SK-N-SH treated with all-trans-retinoic acid at 6 μM for 48 hours (cell line): ENCODE measurements at places on chromosomes 1 and 21.

- ATAC-seq = no peak
These were observed 1.5 kb upstream of the RALGPS2 start for GRCh38 chr1:178723546-178723945.

DNA sequence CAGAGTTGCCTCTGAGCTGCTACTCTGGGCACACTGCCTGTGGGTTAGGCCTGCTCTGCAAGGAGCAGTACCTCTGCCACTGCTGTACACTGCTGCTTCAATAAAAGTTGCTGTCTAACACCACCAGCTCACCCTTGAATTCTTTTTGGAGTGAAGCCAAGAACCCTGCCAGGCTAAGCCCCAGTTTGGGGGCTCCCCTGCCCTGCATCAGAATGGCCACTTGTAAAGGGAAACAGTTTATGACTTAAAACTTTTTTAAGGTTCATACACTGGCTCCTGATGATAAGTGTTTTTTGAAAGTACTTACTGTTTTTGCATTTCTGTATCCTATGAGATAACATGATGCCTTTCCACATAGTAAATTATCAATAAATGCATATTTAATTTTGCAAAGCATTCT, 310.0 kb downstream of the LMO4 start:
- ATAC-seq = no peak

DNA sequence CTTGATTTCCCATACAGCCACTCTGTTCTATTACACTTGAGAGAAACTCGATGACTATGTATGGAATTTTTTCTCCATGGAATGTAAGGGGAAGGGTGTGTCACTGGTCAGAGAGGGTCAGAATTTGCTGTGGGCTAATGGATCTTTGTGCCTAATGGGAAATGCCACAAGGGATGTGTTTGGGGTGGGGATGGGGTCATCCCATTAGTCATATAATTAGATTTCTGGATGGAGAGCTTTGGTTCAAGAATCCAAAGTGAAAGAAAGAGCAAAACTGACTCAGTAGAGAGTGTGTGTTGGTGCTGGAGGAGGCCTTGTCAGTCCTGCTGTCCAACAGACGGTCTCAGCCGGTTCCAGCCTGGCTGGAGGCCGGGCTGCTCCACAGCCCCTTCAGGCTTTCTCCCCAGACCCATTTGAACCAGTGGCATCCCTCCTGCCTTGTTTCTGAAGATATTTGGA, 86.4 kb downstream of the LAMC2 start:
- peak; percentile 73 for ATAC-seq

DNA sequence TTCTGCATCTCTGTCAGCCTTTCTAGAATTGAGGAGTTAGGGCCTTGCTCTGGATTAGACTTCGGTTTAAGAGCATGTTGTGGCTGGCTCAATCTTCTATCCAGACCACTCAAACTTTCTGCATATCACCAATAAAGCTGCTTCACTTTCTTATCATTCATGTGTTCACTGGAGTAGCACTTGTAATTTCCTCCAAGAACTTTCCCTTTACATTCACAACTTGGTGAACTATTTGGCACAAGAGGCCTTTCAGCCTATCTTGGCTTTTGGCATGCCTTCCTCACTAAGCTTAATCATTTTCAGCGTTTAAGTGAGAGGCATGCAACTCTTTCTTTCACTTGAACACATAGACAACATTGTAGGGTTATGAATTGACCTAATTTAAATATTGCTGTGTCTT, 3.6 kb upstream of the HORMAD1 start:
- ATAC-seq = no peak

- no peak; the same call in 2 of the 3 replicates for ATAC-seq
These were observed 71.9 kb downstream of the OBSCN start for GRCh38 chr1:228279722-228280105.

- no peak for ATAC-seq
These were observed 37.3 kb downstream of the IFNAR1 start for GRCh38 chr21:33362044-33362555.

GRCh38 chr1:161299347-161299746, 10.4 kb downstream of the MPZ start:
- no peak for ATAC-seq

GRCh38 chr21:35326677-35327076, 277.6 kb upstream of the RUNX1 start:
- ATAC-seq = no peak

DNA sequence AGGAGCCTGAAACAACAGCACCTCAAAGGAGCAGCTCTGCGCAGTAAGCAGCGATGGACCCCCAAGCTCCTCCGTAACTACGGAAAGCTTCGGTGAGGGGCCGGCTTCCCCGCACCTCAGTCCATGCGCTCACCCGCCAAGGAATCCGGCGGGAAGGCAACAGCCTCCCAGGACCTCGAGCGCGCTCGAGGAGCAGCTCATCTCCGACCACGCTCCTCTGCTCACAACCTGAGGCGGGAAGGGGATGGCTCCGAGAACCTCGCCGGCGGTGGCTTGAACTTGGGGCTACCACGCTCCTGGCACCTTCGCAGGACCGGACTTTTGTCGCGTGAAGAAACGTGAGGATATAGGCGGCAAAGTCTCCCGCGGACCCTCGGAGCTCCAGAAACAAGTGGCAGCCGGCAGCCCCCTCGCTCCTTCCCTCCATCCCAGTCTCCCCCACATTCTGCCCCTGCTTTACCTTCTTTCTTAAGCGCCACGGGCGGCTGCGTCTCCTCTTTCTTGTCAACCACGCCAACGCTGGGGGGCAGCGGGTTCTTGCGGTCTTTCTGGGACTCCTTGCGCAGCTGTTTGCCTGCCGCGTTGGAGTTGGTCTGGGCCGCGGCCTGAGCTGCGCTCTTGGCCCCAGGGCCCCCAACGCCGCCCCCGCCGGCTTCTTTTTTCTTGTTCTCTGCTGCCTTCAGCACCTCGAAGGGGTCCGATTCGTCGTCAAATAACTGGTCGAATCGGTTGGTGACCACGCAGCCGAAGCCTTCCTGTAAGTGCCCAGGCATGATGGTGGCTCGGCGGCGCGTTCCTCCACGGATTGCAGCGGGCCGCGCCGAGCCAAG, 459 bp downstream of the SERBP1 start:
- peak; percentile 7 for ATAC-seq

- peak; percentile 100 for ATAC-seq
These were observed 120.0 kb downstream of the SETD4 start for GRCh38 chr21:35940074-35940927.

- ATAC-seq = no peak
These were observed 9.6 kb upstream of the PEAR1 start for GRCh38 chr1:156883919-156884318.

GRCh38 chr1:23497777-23498439, 13.9 kb upstream of the ASAP3 start:
- no peak for ATAC-seq

DNA sequence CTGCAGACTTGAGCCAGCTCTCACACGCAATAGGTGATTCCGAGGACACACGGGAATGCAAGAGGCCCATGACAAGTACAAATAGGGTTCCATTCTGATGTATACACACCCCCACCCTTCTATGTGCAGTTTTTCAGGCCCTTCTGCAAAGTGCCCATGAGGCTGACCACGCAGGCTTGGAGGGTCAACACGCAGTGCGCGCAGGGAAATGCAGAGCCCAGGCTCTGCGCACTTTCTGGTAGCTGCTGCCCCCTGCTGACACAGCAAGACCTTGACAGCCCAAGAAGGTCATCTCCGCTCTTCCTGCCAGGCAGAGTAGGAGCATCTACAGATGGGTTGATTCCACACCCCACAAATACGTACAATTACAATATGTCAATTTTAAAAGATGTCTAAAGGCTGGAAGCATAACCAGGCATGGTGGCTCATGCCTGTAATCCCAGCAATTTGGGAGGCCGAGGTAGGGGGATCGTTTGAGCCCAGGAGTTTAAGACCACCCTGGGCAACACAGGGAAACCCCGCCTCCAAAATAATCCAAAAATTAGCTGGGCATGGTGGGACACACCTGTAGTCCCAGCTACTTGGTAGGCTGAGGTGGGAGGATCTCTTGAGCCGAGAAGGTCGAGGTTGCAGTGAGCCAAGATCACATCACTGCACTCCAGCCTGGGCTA, 18.5 kb downstream of the SH3BP5L start:
- ATAC-seq = peak; percentile 88

- peak; percentile 83 for ATAC-seq
These were observed 21.4 kb downstream of the STUM start for GRCh38 chr1:226569879-226570547.

DNA sequence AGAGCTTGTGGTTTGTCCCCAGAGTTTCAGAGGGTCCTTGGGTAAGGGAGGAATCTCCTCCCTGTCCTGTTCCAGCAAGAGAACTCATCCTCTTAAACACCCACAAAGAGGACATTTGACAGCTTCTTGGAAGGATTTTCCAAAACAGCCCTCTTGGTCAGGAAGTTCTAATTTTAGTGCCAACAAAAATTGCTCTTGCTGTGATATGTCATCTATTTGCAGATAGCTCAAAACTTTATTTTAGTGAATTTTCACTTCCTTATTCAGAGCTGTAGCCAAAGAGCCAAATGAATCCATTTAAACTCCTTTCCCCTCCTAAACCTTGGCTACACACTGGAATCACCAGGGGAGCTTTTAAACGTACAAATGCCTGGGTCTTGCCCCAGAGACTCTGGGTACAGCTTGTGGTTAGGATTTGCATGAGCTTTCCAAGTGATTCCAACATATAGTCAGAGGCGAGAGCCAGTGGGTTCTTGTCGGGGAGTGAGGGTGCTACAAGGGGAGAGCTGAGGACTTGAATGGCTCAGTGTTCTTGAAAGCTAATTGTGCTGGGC, 11.8 kb upstream of the RASSF5 start:
- ATAC-seq = peak; percentile 41

- no peak for ATAC-seq
These were observed 35.1 kb downstream of the RABGAP1L start for GRCh38 chr1:174194461-174194860.

- peak; percentile 69 for ATAC-seq
These were observed 1.1 kb downstream of the LUZP1 start for GRCh38 chr1:23167353-23168078.

DNA sequence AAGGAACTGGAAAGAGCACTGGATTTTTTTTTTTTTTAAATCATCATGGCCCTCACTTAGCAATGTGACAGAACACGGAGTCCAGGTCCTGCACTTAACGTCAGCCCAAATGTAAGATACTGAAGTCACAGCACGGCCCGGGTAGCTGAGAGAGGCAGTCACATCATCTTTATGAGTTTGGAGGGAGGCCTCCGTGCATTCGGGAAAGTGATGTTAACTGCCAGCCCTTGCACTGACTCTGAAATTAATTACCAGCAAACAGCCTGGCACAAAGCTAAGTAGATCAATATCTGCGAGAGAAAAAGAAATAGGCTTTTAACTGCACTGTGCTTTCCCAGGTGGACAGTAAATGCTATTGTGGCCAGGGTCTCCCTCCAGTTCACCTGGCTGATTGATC, 109.5 kb upstream of the ADAR start:
- no peak for ATAC-seq

DNA sequence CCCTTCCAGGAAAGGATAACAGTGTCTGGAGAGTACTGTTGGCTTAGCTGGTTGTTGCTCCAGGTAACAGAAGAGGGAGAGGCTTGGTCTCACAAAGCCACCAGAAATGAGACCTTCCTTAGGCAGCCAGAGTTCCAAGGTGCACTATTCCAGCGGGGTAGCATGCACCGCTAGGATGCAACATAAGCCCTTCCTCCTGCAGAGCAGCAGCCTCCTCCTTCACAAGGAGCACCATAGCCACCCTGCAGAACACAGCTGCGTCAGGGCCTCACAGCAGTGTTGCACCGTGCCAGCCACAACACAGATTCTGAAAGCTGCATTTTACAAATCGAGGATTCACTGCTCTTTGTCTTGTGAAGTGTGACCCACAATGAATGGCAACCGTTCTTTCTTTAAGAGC, 142.0 kb downstream of the CLIC6 start:
- no peak for ATAC-seq

GRCh38 chr1:109687641-109688499, at the start of gene GSTM1:
GSTM1 (plus strand) TSS chr1:109687817; CDS start chr1:109687874, 57 bp downstream.
- ATAC-seq = no peak

GRCh38 chr1:241918879-241919278, 38.7 kb upstream of the BECN2 start:
- ATAC-seq = peak; percentile 81

GRCh38 chr1:26832249-26832960, 5.9 kb downstream of the ZDHHC18 start:
- no peak for ATAC-seq
